H7 (cell line): ENCODE measurements at places on chromosomes 13 and 19. TPM values are rescaled to one million over a fixed set of nuclear protein-coding genes. Genes with fewer than 3 reads are reported as not detected.

Gene CYP4F8
- not detected in 2 replicates for total RNA-seq

Gene ZNF888
- 4.6 and 5.7 TPM in 2 replicates for total RNA-seq

Gene B3GNT8
- total RNA-seq: 1.9 and 5.3 TPM in 2 replicates

Gene ACP7
- total RNA-seq: 0.14 TPM in 1 of 2 replicates, not detected in the other

Gene PPP6R1
- total RNA-seq: 51.7 and 53.1 TPM in 2 replicates

Gene RFPL4AL1
- total RNA-seq: not detected in 2 replicates

Gene IL17D
- total RNA-seq: 0.15 TPM in 1 of 2 replicates, not detected in the other

Gene TARM1
- not detected in 2 replicates for total RNA-seq

Gene HSPB6
- 0.48 and 1.4 TPM in 2 replicates for total RNA-seq

Gene ZNF431
- total RNA-seq: 2.6 and 5.2 TPM in 2 replicates

Gene CD177
- 2.0 and 2.7 TPM in 2 replicates for total RNA-seq

Gene DACH1
- total RNA-seq: 0.28 TPM in 1 of 2 replicates, not detected in the other

Gene GJB2
- 0.07 TPM in 1 of 2 replicates, not detected in the other for total RNA-seq

Gene SCN1B
- 8.1 and 8.9 TPM in 2 replicates for total RNA-seq

Gene PEPD
- 65.7 and 84.3 TPM in 2 replicates for total RNA-seq

Gene PRR36
- total RNA-seq: 0.14 and 0.22 TPM in 2 replicates

Gene SULT2A1
- not detected in 2 replicates for total RNA-seq

Gene SIX5
- total RNA-seq: 18.7 and 22.0 TPM in 2 replicates

Gene TNFSF13B
- 0.33 and 1.9 TPM in 2 replicates for total RNA-seq

Gene CALM3
- 162 and 202 TPM in 2 replicates for total RNA-seq

Gene WASF3
- 19.1 and 26.9 TPM in 2 replicates for total RNA-seq

Gene IFNL1
- not detected in 2 replicates for total RNA-seq

Gene SLITRK5
- 0.55 and 0.85 TPM in 2 replicates for total RNA-seq

Gene ZNF468
- 34.1 and 38.6 TPM in 2 replicates for total RNA-seq

Gene TPP2
- total RNA-seq: 44.4 and 65.7 TPM in 2 replicates

Gene ZNF266
- 6.2 and 9.8 TPM in 2 replicates for total RNA-seq
